ENCODE measurements at places on chromosomes 13 and 19.

DNA sequence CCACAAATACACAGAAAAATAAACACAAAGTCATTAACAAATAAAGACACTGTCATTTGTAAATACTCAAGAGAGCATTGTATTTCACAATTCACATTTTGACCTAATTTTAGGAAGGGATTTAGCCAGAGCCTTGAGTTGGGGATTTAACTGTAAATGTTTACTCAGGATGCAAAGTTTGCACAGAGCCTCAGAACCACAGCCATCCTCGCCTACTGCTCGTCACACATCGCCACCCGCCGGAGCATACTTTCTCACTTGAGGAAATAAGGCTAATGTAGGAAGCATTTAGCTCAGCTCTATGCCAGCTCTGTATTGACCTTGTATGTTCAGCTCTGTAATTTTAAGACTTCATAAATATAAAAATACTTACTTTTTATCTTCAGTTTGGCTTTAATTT lies 442.7 kb downstream of the OXGR1 start:
- peak; percentile 18 for DNase-seq

DNA sequence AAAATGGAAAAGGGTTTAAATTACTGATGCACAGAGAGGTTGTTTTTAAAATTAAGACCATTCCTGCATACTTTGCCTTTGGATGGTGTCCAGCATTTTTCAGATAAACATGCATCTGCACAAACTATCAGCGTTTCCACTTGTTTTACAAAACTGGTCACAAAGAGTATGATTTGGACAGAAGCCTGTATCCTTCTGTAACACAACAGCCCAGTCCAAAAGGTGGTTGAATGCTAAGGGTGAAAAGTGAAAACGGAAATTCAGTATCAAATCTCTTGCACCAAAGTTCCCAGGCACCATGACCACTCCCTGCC lies 21.7 kb upstream of the DOCK9 start:
- DNase-seq, result no peak

DNA sequence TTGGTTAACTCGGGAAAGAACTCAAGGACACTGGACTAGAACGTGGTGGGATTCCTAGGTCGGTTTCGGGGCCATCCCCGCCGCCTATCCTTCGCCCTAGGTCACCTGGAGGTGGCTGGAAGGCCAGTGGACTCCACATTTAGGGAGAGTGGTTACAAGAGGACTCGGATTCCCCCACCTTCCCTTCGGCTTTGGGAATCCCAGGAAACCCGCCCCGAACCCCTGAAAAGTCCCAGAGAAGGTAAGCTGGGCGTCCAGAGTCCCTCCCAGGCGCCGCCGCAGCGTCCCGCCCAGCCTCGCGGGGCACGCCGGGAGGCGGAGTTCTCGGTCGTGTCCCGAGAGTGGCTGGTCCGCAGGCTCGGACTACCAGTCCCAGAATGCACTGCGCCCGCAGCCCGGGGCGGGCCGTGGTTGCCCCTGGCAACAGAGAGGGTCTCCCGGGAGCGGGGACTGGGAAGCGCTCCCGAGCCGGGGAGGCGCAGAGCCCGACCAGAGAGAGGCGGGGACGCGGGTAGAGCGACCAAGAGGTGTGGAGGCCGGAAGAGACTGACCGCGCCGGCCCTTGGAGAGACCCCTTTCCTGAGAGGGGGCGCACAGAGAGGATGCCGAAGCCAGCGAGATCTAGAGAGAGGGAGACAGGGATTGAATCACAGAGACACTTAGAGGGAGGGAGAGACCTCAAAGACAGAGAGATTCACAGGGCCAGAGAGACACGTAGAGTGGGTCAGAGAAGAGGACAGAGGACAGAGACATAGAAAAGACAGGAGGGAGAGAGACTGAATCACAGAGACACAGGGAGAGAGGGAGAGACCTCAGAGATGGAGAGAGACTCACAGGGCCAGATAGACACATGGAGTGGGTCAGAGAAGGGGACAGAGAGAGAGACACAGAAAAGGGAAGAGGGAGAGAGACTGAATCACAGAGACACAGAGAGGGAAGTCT lies 2.6 kb upstream of the PRKCG start:
- peak; percentile 87 for DNase-seq

DNA sequence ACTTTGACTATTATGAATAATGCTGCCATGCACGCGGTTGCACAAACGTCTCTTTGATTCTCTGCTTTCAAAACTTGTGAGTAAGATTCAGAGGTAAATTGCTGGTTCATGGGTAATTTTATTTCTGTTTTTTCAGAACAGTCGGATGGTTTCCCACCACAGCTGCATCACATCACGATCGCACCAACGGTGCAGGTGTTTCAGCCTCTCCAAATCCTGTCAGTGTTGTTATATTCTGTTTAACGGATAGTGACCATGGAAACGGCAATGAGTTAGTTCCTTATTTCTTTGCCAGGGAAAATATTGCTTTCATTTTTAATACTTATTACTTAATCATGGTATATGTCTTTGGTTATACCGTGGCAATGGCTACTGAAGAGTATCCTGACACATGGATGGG lies 19.1 kb upstream of the ZNF835 start:
- DNase-seq, result no peak

GRCh38 chr19:2014131-2014571 lies 1.4 kb downstream of the BTBD2 start:
- DNase-seq, result no peak

- DNase-seq, result no peak
These were observed 122.3 kb upstream of the ZNF536 start for GRCh38 chr19:30249911-30250310.

DNA sequence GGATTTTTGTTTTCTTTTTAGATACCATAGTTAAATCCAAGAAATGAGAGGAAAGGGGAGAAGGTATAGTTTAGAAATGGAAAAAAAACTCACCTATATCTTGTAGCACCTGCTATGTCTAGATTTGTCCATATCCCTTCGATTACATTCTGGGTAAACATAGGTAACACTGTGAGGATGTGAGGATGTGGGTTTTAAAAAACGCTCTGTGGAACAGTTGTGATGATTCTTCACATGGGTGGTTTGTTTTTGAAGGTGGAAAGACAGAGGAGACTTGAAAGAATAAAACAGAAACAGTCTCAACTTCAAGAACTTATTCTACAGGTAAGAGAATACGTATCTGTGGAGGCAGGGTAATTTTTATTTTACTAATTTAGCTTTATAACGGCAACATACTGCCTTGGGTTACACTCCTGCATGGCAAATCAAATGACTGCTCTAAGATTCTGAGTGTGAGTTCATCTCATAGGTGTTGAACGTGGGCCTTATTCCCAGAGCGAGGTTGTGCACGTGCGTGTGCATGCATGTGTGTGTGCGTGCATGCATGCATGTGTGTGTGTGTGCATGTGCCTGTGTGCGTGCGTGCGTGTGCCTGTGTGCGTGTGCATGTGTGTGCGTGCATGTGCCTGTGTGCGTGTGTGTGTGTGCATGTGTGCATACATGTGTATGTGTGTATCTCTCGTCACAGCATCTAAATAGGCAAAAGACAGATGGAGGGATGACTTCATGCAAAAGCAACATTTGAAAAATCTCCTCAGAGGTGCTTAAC lies 23.5 kb downstream of the ATP4B start:
- DNase-seq, result no peak

GRCh38 chr13:75587679-75588078 lies 38.1 kb downstream of the UCHL3 start:
- DNase-seq, result no peak

GRCh38 chr13:113756441-113757097 lies 2.5 kb upstream of the TMEM255B start:
- no peak for DNase-seq

DNA sequence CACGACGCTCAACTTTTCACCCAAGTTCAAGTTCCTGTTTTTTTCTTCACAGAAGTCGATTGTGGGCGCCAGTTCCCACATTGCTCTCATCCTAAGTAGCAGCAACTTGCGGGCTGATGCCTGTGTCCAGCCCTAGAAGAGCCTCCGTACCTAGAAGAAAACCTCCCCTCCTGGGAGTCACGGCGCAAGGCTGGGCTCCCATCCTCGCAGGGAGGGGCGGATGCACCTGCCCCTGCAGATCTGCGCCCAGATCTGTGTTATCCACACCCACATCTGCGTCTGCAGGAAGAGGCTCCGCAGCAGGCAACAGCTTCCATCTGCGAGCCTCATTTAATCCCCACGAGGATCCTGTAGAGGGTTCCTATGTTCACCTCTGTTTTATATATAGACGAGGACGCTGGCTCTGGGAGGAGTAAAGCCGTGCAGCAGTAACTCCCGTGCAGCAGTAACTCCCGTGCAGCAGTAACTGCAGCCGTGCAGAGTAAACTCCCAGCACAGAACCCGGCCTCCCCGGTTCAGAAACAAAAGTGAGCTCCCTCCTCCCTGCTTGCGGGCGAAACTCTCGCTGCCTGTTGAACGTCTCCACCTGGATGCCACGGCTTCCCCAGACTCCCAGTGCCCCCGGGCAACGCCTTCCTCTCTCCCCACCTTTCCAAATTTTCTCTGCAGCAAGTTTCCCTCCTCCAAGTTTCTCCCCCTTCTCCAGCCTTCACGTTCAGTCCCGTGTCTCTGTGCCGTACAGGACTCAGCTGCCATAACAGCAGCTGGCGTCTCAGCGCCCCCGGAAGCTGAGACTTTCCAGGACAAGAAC lies 23.5 kb upstream of the LAIR1 start:
- no peak for DNase-seq

DNA sequence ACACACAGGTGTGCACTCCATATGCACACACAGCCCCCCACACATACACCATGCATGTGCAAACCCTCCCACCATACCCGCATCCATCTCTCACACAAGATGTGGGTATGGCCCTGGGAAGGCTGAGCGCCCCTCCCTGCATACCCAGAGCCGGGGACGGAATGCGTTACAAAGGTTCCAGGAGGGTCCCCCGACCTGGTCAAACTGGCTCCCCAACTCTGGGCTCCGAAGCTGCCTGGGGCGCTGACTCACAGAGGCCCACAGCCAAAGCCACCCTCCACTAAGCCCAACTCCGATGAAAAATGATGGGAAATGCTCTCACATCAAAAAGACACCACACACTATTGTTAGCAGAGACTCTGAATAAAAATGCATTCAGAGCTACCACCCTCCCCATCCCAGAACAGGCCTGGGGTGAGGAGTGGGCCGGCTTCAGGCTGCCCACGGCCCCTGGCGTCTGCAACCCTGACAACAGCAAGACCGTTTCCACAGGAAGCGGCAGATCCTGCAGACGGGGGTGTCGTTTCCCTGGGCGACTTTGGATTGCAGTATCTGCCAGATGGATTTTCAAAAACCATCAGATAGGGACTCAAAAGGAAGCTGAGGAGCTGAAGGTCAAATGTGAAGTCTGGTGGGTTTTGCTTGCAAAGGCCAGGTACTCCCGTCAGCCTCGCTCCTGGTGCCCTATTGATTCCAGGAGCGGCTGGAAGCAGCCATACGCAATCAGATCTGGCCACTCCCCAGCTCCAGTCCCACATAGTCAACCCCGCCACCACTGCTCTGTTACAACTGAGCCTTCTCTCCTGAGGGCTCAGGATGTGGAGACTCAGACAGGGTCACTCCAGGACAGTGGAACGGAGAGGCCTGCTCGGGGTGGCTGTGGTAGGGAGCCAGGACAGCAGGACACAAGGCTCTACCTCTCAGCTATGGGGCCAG lies 14.3 kb downstream of the PEPD start:
- no peak for DNase-seq

GRCh38 chr19:19539698-19540063 lies 1.6 kb downstream of the CILP2 start:
- DNase-seq, result no peak
